ENCODE measurements at places on chromosomes 5 and 9.

DNA sequence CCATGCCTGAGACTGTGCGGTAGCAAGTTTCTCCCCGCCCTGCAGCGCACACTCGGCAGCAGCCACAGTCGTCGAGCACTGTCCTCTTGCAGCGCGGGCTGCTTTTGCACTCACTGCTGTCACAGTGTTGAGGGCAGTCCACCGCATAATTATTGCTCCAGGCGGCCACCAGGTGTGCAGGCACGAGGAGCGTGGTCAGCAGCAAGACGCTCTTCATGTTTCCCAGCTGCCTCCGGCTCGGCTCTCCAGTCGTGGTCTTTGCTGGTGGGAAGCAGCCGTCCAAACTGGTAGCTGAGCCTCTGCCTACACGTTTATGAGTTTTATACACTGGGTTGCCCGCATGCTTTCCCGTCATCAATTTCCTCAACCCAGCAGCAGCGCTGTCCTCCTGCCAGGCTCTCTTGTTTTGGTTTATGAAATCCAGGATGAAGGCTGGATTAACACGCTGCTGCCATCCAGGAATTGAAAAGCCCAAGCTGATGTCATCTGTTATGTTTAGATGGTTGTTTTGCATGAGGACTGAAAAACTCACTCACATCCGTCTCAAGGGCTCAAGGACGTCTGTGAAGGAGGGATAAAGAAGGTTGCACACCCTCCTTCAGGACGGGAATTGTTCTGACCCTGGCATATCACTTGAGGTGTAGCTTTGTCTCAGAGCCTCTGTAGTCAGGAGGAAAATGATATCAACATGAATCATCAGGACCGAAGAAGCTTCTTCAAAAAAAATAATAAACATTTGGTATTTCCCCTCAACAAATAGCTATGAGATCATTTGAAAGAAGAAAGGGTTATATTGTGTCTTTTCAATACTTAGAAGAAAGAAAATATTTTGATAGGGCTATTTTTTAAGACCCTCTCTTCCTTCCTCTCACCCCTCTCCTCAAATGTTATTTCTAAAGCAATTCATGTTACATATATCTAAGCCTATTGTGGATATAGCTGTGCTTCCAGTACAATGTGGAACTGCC lies at the start of gene ESM1:
Gene ESM1 (minus strand): TSS at position 293 of the 968 bp plus-strand sequence. CDS start 76 bp downstream, at position 217.
- peak; percentile 36 for DNase-seq

DNA sequence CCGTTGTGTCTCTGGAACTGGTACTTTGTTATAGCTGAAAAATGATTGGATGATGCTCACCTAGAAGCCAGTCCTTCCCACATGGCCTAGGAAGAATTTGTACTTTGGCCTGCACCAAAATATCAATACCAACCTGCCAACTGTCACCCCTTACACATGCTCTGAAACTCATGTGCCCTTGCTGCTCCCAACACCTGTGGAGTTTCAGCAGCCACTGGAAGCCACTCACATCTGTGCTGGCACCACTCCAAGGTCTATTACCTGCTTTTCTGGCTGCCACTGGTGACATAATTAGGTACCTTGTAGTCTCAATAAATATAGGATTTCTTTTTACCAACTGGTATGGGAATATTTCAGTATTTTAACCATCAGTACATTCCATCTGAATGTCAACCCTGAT lies 363.6 kb downstream of the SH3GL2 start:
- no peak for DNase-seq

GRCh38 chr9:127786773-127787104 lies 905 bp downstream of the CDK9 start:
- DNase-seq = no peak

- no peak for DNase-seq
These were observed 161.8 kb downstream of the PJA2 start for GRCh38 chr5:109247986-109248385.

GRCh38 chr5:107518190-107518589 lies 152.5 kb downstream of the EFNA5 start:
- no peak for DNase-seq

GRCh38 chr9:14438232-14439021 lies 124.5 kb upstream of the NFIB start:
- no peak for DNase-seq

Data from HEK293T (cell line).